ENCODE measurements at places on chromosomes 11 and 22. TPM values are rescaled to one million over a fixed set of nuclear protein-coding genes. Genes with fewer than 3 reads are reported as not detected.

- DNase-seq: no peak
Measured at GRCh38 chr11:63887386-63887999, 29.5 kb downstream of the RCOR2 start.

Gene PGA5
- total RNA-seq: not detected

- DNase-seq: no peak
Measured at GRCh38 chr11:106422583-106422982, 345.1 kb downstream of the AASDHPPT start.

DNA sequence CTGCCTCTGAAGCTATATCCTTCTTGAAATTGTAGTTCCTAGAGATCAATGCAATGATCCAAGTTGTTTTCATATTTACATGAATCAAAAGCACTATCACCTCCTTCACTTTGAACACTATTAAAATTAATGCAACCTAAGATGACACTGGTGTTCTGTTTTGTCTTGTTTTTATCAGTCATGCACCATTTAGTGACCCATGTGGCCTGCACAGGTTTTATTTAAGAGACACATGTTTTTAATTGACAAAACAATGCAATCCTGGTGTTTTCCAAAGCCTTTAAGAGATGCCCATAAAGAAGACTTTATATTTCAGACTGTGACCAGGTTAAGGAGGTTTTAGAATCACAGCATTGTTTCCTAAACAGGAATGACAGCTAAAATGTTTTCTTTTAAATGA, 177.5 kb downstream of the FAM181B start:
- no peak for DNase-seq

DNA sequence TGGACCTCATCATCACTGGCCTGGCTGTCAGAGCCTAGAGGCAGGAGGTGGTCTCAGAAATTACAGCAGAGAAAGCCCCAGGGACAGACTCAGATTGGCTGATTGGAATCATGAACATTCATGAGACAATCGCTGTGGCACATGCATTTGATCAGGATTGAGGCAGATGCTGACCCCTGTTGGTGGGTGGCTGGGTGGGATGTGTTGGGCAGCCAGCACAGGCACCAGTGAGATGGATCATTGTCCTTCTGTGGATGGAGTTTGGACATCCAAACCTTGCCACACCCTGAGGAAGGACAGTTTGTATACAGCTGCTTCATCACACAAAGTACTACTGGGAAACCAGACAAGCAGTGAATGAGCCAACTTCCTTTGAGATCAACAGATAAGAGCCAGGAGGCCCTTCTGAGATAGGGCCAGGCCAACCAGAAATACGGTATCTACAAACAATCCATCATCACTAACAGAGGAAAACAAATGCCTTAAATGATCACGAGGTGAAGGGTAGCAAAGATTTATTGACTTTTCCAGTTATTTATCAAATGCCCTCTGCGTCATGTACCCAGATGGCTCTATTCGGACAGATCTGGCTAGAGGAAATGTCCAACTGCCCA, 17.3 kb downstream of the COMMD9 start:
- peak; percentile 46 for DNase-seq
